ENCODE measurements at places on chromosomes 5 and 9.
A peak's percentile ranks its signal among the peaks of the same experiment; 100 is the strongest.

- peak; percentile 86 for DNase-seq
These were observed 54.8 kb downstream of the CAMK4 start for GRCh38 chr5:111278858-111279504.

- DNase-seq = no peak
These were observed 806 bp upstream of the RNF224 start for GRCh38 chr9:137226338-137227053.

- no peak for DNase-seq
These were observed 38.0 kb downstream of the CREBRF start for GRCh38 chr5:173094012-173094661.

DNA sequence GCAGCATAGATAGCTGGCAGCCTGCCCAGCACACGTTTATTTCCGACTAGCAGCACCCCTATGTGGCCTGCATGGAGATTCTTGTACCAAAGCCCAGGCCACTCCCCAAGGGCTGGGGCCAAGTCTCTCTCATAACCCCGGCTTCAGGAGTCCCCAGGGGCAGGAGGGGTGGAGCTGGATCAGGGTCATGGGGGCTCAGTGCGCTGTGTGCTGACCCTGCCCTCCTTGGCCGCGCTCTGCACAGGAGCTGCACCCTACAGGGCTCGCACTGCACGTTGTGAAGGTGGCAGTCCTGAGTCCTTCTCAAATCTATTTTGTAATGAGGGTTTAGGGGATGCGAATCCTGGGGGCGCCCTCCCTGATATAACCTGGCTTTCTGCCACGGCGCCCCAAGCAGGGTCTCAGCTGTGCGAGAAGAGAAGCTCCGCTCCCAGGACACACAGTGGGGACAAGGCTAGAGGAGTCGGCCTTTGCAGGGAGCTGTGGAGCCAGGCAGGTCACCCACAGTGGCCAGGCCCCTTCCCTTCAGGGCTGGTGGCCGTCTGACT, 28.6 kb downstream of the NKD2 start:
- no peak for DNase-seq

DNA sequence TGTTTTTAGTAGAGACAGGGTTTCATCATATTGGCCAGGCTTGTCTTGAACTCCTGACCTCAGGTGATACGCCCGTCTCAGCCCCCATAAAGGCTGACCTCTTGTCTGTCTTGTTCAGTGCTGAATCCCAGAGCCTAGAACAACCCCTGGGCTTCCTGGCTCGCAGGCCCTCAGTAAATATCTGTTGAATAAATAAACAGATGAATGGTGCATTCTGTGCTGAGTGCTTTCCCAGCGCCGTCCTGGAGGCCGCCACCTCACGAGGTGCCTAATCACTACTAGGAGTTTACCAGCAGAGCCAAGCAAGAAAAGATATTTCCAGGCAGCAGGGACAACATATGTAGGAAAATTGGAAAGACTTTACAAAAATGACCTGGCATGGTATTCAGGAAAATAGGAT, 88.5 kb downstream of the SNX24 start:
- DNase-seq = no peak

DNA sequence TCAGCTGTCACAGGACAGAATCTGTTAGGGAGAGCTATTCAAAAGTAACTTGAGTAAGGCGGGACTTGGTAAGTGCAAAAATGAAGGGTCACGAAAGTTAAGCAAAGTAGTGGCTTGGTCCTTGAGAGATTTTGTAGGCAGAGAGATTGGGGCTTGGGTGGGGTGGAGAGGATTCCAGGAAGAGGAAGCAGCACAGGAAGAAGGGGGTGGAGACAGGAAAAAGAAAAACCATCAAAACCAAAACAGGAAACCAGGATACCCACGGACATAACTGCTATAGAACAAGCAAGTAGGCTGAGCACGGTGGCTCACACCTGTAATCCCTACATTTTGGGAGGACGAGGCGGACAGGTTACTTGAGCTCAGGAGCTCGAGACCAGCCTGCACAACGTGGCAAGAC, 3.7 kb downstream of the ROPN1L start:
- DNase-seq = no peak

GRCh38 chr5:102583276-102584124, 84.7 kb upstream of the SLCO6A1 start:
- no peak for DNase-seq

- DNase-seq = no peak
These were observed 8.5 kb upstream of the FEM1C start for GRCh38 chr5:115553082-115553481.

DNA sequence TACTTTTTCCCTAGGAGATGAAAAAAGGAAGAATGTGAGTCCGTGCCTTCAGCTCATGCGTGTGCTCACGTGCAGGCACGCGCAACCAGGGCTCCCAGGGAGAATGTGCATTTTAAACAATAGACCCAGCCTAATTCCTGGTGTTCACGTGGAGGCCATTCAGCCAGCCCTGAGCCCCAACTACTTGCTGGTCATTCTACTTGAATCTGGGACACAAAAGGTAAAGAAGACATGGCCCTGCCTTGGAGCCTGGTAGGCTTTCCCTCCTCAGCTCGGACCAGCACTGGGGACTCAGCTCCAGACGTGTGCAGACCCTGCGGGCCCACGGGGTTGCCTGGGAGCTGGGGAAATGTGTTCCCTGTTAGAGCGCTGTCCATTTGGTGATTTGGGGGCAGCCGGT, 125.5 kb downstream of the MVB12B start:
- DNase-seq = no peak

GRCh38 chr5:97550164-97550563, 367.1 kb upstream of the RIOK2 start:
- DNase-seq = no peak

DNA sequence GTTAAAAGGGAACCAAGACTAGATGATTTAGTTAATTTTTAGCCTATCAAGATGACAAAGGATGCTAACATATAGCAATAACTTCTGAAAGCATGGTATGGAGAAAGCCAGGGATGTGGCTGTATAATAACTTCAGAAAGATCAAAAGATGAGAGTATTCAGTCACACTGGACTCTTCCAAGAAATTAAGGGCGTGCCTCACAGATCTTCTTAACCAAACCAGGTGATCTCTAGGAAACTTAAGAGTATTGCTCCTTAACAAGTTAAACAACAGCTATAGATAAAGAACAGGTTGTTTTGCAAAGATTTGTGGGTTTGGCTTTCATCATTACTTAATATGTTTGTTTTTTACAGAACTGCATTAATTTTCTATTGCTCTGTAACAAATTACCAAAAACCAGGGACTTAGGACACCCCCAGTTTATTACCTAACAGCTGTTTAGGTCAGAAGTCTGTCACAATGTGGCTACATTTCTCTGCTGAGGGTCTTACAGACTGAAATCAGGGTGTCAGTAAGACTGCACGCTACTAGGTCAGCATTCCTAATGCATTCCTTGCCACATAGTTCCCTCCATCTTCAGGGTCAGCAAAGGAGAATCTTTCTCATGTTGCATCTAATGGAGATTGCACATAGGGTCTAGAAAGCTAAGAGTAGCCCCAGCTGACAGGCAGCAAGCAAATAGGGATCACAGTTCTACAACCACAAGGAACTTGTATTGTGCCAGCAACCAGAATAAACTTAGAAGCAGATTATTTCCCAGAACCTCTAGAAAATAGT, 113.8 kb downstream of the WDR70 start:
- DNase-seq = no peak

GRCh38 chr5:116011046-116011445, 21.2 kb upstream of the ARL14EPL start:
- DNase-seq = no peak

DNA sequence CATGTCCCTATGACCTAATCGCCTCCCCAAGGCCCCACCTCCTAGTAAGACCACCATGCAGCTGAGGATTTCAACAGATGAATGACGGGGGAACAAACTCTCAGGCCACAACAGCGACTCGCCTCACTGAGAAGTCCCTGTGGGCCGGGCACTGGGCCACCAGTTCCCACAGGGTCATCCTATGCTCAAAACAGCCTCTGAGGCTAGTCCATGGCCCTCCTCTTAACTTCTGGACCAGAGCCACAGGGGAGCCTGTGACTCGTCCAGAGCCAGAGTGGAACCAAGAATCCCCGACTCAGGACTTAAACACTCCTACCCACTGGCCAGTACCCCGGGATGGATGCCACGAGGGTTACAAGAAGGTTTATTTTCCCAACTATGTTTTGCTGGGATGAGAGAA, 12.3 kb downstream of the GFPT2 start:
- no peak for DNase-seq

DNA sequence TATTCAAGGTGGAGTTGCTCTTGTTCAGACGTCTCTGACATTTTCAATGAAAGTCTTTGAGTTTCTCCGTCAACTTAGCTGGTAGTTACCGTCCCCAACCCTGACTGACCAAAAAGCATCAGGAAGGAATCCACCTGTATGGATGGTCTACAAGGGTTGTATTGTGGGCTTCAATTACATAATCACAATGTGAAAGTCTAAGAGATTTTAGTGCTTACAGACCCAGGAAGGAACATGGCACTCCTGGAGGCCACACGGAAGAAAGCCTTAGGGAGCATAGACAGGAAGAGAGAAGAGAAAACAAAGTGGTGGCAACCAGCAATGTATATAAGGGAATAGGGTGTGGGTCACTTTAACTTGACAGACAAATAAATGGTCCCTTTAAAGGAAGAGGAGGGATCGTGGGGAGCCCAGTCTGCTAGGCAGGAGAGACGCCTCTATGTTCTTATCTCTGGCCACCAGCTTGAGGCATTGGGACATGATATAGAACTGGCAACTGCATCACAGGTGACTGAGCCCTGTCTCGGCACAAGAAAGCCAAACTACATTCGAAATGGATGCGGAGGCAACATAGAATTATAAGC, 80.4 kb downstream of the ALDH7A1 start:
- DNase-seq = no peak

- DNase-seq = no peak
These were observed 73.3 kb upstream of the TARS1 start for GRCh38 chr5:33367416-33367815.

- no peak for DNase-seq
These were observed 190.6 kb downstream of the ISL1 start for GRCh38 chr5:51573835-51574234.

DNA sequence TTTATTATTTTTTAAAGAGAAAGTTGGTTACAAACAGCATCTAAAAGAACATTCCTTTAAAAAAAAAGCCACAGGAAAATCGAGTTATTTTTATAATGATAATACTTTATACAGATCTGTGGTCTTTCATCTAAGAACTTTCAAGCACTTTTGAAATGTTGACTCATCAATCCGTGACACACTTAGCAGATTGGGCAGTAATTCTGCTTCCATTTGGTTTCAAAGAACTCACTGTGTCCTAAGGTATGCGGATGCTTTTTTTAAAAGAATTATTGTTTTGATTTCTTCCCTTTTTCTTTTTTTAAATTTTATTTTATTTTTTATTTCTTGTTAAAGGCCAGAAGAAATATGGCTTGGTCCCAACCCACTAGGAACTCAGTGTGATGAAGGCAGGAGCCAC, 147.8 kb downstream of the AOPEP start:
- DNase-seq = no peak

DNA sequence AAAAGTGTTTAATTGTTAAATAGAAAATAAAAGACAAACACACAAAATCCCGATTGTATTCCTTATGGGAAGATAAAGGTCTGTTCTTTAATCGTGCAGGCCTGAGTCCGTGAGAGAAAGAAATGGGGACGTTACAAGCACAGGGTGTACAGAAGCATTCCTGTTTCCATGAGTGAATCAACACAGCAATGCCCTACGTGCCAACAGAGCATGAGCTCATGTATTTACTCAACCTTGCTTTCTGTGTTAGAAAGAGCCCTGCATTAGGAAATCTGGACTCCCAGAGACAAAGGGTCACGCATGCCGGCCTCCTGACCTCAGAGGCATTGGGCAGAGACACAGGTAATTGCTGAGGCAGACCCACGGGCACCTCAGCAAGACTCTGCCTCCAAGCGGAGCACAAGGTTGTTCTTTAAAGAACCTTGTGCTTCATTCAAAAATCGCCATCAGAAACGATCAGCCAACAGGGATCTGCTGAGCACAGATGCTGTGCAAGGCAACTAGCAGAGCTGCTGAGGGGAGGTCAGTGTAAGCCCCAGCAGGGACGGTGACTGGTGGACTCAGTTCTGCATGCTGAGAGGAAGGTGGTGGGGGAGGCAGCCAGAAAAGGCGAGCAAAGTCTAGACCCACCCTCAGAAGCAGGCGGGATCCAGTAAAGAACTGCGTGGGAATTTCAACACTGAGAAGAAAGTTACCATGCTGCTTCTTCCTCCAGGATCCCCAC, 101.0 kb downstream of the TLE1 start:
- no peak for DNase-seq

- no peak for DNase-seq
These were observed 19.5 kb downstream of the BTNL3 start for GRCh38 chr5:181008136-181008535.

DNA sequence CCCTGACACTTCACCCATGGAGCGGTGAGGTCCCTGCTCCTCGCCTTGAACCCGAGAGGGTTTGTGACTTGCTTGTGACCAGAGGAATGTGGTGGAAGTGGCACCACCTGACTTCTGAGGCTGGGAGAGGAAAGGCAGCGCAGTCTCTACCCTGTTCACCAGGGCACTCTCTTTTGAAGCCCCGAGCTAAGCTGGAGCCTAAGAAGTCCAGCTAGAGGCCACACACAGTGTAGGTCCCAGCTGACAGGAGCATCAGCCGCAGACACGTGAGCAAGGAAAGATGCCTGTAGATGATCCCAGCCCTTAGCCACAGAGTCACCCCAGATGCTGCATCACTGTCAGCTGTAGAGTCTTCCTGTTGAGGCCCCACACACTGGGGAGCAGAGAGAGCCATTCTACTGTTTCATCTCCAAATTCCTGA, 1.7 kb upstream of the ANGPTL2 start:
- DNase-seq = no peak

DNA sequence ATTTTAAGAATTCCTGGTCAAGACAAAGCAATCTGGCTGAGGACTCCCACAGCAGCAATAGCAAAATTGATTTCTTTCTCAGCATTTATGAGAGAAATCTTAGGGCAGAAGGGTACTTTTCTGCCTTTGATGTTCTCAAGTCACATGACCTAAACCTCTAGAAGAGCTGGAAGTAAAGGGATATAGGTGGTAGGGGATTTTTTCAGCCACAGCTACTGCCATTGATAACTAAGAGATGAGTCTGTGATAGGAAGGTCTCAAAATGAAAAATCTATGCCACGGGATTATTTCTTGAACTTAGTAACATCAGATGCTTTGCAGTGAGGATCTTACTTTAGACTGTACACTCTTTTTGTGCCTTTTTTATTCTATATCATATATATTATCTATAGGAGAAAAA, 35.6 kb downstream of the IL6ST start:
- no peak for DNase-seq

GRCh38 chr5:103145196-103145595, 25.1 kb downstream of the PPIP5K2 start:
- DNase-seq = no peak
